ENCODE measurements at places on chromosomes 2 and 18.
A peak's percentile ranks its signal among the peaks of the same experiment; 100 is the strongest.

GRCh38 chr2:55620123-55620779 is 2.8 kb upstream of the PPP4R3B start:
- DNase-seq = no peak

GRCh38 chr2:72893594-72894319 is 6.5 kb downstream of the SPR start:
- peak; percentile 58 for DNase-seq

- no peak for DNase-seq
Measured at GRCh38 chr2:198788676-198789075, 669.1 kb downstream of the SATB2 start.

GRCh38 chr2:28339516-28340175 is 53.0 kb upstream of the FOSL2 start:
- DNase-seq = no peak

DNA sequence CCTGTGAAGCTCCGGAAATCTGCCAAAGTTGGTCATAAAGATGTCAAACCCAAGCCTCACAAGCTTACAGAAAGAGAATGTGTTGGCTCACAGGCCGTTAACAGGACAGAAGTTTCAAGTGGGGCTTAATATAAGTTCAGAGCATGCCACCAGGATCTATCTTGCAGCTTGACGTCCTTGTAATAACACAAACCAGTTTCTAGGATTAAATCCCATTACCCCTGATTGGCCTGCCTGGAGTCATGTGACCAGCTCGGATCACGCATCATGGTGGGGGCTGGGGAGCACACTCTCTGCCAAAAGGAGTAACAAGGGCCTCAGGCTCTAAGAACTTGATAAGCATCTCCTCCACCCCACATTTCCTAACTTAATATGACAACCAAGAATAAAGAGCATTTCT is 38.9 kb upstream of the SCG2 start:
- no peak for DNase-seq

DNA sequence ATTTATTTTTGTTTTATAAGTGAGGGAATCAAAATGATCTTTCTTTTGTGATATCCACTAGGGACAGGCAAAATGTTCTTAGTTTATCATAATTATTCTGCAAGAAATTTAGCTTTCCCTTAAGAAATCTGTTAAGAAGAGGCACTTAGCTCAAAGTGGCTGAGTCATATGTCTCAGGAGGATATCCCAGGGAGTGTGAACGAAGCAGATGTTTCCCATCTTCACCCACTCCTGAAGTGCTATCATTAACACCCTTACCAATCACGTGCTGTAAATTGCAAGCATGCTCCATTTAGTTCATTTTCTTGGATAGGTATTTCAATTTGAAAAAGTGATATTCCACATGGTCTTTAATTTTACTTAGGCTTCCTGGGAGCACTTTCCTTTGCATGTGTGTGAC is 774.3 kb upstream of the TMEFF2 start:
- no peak for DNase-seq

DNA sequence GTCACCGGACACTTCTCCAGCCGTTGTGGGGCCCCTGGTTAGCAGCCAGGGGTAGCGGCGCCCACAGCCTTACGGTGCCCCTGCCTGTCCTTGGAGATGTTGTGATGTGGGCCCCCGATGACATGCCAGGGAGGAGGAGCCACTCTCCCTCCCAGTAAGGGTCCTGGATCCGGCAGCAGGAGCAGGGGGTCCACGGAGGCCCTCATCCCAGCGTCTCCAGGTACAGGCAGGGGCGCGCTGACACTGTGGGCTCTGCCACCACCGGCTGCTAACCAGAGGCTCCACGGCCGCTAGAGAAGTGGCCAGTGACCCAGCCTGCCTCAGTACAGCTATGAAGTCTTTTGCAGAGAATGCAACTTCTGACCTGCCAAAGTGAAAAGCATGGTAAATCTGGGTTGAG is 121.2 kb downstream of the SPP2 start:
- DNase-seq = no peak

DNA sequence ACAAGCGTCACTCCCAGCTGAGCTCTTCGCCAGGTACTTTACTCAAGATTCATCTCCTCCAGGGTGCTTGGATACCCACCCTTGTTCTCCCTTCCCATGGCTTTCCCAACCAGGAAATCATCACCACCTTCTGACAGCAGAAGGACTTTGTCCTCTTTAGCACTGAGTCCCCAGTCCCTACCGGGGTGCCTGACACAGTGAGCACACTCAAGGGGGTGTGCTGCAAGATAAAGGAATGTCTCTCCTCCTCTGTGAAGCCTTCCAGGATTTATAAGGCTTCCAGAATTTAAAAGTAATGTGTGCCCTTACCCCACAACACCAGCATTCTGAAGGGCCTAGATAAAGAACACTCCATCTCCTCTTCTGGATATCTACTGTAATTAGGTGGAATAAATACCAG is 39.6 kb downstream of the ACVR1 start:
- no peak for DNase-seq

- DNase-seq = no peak
Measured at GRCh38 chr2:75389271-75389670, 171.5 kb downstream of the EVA1A start.

DNA sequence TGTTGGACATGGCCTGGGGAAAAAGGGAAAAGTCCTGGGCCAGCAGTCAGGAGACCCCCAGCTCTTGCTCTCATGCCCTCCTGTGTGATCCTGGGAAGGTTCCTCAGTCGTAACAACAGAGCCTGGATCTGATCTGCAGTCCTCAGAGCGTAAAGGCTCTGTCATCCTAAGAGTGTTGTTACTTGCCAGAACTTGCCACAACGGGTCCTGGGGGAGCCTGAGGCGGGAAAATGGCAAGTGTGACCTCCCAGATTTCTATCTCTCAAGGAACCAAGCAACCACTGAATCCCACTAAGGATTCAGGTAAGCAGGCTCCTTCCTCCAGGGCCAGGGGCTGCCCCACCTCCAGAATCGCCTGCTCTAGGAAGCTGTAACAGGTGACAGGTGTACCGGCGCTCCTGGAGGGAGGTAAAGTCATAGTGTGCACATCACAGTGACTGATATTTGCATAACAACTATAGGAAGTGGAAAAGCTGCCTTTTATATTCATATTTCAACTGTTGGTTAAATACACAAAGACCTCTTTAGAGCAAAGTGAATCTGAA is 18.4 kb downstream of the HS1BP3 start:
- DNase-seq = no peak

GRCh38 chr18:58870621-58871020 is 5.9 kb downstream of the ZNF532 start:
- DNase-seq = no peak

DNA sequence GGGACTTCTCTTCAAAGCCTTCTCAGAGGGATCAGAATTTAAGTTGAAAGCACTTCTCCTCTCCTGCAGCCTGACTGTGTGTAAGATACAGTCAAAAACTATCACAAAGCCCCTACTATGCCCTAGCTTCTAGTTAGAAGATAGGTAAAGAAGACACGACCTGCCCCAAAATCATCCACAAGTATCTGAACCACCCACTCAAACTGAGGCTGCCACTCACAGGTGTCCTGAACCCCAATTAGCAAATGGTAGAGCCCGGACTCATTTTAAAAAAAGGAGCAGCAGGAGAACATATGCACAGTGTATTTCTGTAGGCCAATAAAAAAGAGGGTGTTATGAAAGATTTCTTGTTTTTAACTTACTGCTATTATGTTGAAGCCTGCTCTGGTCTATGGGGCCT is 74.4 kb downstream of the ANKRD44 start:
- no peak for DNase-seq

GRCh38 chr2:113050921-113051895 is 1.5 kb downstream of the IL36B start:
- no peak for DNase-seq

DNA sequence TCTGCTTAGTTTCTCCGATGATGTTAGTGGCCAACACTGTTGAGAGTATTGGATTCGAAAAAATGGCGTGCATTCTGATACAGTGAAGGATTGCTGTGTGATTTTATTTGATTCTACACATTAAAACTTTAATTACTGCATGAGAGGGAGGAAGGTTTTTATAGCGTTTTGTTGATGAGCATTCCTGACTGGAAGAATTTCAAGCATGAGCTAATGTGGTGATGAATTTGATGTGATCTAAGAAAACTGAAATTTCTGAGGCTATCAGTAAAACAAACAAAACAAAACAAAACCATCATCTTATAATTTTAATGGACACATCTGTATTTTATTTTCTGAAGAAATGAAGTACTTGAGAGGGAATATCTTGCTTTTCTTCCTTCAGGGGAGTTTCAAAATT is 59.6 kb downstream of the ITGB6 start:
- DNase-seq = no peak

DNA sequence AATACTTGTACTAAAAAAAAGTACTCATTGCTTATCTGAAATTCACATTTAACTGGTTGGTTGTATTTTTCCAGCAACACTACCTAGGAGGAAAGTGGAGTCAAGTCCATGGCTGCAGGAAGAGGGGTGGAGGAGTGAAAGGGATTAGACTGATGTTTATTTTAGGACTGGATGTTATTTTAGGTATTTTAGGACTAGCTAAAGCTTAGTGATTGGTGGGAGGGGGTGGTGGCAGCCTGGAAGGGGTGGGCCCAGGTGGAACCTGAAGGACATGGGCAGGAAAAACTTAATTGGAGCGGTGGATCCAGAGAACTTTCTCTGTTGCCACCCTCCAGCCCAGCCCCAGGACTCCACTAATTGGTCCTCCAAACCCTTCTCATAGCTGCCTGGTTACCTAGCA is 3.9 kb upstream of the TMBIM1 start:
- no peak for DNase-seq

DNA sequence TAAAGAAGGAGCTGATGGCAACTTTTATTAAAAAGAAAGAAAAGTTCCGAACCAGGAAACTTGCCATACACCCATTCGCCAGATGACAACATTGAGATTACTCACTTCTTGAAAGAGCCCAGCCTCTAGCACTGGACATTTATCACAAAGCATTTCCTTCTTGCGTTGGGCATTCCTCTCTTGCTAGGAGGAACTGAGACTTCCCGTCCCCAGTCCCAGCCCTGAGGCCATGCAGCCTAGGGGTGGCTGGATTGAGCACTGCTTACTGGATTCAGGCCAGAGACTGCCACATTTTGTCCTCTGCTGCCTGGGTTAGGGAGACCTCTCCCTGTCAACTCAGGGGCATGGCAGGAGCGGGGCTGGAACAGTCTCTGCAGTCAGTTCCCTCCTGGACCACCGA is 80.1 kb downstream of the SDC1 start:
- no peak for DNase-seq

- DNase-seq = no peak
Measured at GRCh38 chr18:22856870-22857269, 76.3 kb upstream of the RBBP8 start.

DNA sequence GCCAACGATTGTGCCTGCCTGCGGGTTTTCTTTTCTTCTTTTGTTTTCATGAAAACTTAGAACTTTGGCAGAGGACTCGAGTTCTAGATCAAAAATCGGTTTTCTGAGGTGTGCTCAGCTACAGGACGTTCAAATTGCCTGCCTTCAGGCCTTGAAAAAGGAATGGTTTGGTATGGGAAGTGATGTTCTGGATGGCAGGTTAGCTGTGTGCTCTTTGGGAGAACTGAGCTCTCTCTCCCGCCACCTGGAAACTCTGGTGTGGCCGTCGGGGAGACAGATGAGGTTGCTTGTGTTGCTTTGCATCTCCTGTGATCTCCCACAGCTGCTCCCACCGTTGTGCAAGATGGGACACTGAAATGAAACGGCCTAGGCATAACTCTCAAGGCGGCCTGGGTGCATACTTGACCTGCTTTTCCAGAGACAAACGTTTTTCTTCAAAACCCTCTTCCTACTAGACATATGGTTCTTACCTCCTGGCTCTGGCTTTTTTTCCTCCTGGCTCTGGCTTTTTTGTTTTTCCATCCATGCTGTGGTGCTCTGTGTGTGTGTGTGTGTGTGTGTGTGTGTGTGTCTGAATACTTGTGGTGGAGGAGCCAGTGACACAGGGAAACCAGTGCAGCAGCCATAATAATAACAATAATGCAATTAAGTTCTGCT is 2.0 kb downstream of the FMNL2 start:
- no peak for DNase-seq

DNA sequence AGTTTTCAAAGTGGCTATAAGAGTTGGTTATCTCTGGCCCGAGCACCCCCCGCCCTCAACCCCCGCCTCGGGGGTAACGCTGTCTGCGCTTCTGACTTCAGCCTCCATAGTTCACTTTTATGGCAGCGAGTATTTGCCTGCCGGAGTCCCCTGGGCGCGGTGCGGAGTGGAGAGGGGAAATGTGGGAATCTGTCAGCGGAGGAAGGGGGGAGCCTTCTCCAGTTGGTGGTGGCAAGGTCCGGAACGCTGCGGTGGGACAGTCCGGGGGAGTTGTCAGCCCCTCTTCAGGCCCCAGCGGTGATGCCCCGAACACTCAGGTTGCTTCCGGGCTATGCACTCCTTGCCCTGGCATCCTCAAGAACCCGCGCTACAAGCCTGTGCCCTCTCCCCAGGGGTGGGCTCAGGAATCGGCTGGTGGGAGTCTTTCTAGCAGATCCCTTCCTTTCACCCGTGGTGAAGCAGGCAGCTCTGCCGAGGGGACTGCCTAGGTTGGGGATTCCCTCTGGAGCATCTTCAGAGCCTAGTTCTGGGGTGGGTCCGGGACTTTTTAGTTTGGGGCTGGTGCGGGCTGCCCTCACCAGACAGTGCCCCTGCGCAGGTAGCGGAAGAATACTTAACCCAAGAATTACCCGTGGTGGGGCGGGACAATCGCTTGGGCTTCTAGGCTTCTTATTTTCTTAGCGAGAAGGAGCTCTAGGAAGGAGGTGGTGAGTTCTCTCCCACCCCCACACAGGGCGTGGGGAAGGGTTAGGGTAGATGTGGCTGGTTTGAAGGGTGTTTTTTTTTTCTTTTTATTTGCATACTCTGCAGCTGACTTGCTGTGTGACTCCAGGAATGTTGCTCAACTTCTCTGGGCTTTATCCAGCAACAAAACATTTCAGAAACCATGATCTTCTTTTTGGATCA is 1.6 kb downstream of the ATOH8 start:
- no peak for DNase-seq

DNA sequence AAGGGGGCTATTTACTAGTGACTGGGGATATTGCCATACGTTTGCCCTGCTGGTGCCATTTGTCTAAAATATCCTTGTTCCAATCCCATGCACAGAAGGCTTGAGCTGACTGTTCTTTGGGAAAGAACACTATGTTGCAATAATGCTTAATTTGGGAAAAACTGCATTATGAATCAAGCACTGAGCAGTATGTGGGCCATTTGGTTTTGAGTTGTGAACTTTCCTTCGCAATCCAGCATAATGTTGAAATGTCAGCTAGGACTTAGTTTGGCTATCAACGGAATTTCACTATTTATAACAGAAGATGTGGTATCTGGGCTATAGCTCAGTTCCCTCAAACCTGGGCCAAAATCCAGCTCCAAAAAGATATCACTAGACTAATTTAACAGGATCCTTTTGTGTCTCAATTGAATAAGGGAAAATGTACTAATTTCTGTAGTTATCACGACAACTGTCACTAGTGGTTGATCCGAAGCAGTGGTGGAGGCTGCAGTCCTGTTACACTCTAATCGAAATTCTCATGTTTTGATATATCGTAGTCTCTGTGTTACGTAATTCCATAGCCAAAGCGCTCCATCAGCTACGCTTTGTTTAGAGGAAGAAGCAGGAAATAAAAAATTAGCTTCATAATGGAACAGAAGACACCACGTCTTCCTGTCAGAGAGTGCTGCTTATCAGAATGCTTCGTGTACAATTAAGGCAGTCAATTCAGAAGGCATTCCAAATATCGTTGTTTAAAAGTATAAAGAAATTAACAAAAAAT is 686.8 kb upstream of the SALL3 start:
- no peak for DNase-seq

- no peak for DNase-seq
Measured at GRCh38 chr2:63898839-63899238, 57.1 kb downstream of the UGP2 start.

- no peak for DNase-seq
Measured at GRCh38 chr2:63029058-63029457, 21.6 kb upstream of the OTX1 start.
